ENCODE measurements at places on chromosomes 4 and X.

GRCh38 chr4:177127658-177128057 lies 182.0 kb upstream of the NEIL3 start:
- DNase-seq = no peak

- no peak for DNase-seq
Measured at GRCh38 chrX:47608130-47608810, 11.4 kb downstream of the SYN1 start.

GRCh38 chrX:31993637-31994036 lies 921.8 kb upstream of the FTHL17 start:
- no peak for DNase-seq

GRCh38 chr4:173545440-173545839 lies 15.4 kb upstream of the HAND2 start:
- DNase-seq = no peak

Measured in AG09319 (cell line).